8988T (cell line): ENCODE measurements at places on chromosomes 11 and 22.

GRCh38 chr22:35016909-35017308 is 49.0 kb upstream of the ISX start:
- DNase-seq = no peak

DNA sequence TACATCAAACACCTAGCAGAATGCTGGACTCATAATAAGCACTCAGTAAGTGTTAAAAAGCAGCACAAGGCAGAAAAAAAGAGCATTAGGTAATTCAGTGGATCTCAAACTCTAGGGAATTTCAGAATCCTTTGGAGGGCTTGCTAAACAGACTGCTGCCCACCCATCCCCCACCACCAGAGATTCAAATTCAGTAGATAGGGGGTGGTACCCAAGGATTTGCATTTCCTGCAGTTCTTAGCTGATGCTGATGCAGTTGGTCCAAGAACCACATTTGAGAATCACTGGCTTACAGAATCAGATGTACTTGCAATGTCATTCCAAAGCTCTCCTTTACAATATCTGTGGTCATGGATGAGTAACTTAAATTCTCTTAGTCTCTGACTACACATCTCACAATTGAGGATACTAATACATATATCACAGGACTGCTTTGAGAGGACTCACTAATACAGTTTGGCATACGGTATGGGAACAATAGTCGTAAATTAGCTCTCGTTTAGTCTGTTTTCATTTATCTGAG is 664.5 kb downstream of the KCNA4 start:
- no peak for DNase-seq

DNA sequence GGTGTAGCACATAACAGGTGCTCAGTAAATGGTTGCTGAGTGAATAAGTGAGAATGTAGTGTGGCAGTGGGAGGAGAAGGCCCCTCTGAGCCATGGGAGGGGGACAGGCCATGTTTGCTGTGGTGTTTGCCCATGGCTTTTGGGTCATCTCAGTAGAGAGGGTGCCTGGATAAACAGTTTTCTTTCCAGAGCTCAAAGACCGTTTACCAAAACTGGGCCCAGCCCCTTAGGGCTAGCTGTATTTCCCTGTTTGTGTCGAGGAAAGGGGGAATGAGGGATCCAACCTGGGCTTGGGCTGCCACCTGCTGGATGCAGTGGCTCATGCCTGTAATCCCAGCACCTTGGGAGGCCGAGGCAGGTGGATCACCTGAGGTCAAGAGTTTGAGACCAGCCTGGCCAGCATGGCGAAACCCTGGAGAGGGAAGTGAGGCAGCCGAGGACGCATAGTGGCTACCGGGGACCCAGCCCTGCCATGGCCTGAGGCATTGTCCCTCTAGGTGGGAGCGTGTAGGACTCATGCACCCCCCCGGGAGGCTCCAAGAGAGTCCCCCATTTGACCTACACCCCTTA is 8.7 kb upstream of the LTO1 start:
- DNase-seq = no peak

- peak; percentile 80 for DNase-seq
These were observed at the start of gene SYNGR1 for GRCh38 chr22:39349967-39350726. Gene SYNGR1, plus strand, starts transcription at chr22:39349991. Its CDS starts 20 bp downstream, at chr22:39350011.

GRCh38 chr11:63490551-63491239 is at the start of gene PLAAT5:
Gene PLAAT5, minus strand, starts transcription at chr11:63491167. Its CDS starts 133 bp downstream, at chr11:63491034.
- DNase-seq = no peak

- DNase-seq = no peak
These were observed 3.7 kb downstream of the LYVE1 start for GRCh38 chr11:10564696-10565318.
